Activated T-cell treated with anti-CD3 and anti-CD28 coated beads, Interleukin-2, amount 50 U/mL, for 48 hours (primary cell): ENCODE measurements at places on chromosomes 16 and 17.

GRCh38 chr17:82752371-82753200, 721 bp downstream of the TBCD start:
- DNase-seq, result no peak

- no peak for DNase-seq
These were observed at the start of gene TBX4 for GRCh38 chr17:61452301-61453290. TBX4 (plus strand) TSS chr17:61452422; CDS start chr17:61456491, 4,069 bp downstream.

DNA sequence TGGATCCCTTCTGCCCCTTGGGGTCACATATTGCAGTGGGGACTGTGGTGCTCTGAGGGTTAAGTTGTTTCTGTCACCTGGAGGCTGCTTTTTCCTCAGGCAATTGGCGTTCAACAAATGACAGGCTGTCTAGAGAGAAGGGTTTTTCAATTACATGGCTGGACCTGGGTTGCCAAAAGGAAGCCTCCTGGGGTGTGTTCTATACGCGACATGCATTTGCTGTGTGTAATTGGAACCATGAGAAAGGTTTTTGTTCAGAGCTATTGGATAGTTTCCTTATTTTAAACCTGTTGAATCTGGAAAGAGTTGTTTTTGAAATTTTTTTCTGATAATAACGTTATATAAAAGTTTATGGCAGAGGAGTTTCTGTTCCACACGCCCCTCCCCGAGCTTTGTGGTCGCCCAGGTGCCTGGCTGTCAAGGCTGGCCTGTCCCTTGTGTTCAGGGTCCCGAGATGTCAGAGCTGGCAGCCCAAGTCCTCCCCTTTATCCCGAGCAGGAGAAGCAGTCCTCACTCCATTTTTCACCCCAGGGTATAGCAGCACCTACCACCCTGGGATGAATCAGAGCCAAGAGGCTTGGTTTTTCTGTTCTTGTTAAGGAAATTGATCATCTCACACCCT, 26.1 kb upstream of the ZNF750 start:
- no peak for DNase-seq

GRCh38 chr16:27281243-27281642, 12.7 kb upstream of the NSMCE1 start:
- DNase-seq, result peak; percentile 21

GRCh38 chr17:10059684-10060211, 138.7 kb downstream of the GAS7 start:
- no peak for DNase-seq

DNA sequence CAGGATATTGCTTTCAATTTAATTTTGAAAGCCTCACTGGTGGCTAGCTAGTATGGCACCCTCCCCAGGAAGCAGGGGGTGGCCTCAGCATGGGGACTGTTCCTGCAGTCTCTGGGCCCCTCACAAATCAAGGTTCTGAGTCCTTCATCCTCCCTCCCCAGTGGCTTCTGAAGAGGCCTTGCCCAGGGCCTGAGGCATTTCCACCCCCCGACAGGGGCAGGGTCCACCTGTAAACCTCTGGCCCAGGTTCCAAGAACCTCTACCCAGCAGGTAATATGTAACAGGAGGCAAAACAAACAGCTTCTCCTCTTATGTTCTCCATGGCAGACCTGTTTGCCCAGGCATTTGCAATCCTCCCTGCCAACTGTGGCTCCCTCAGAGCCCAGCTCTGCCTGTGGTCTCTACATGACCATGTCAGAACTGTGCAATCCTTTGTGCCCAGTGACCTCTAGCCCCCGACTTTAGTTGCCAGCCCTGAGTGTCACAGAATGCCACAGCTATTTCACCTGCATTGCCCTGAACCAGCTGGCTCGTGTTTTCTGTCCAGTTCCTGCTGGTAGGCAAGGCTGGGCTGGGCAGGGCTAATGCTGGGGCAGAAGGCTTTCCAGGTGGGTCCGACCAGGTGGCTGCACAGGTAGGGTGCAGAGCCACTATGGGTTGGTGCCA, 14.3 kb downstream of the ACSF2 start:
- no peak for DNase-seq

GRCh38 chr17:31224366-31224765, 72.7 kb downstream of the OMG start:
- DNase-seq, result no peak

GRCh38 chr16:68488554-68488953, 40.2 kb upstream of the SMPD3 start:
- DNase-seq, result no peak

DNA sequence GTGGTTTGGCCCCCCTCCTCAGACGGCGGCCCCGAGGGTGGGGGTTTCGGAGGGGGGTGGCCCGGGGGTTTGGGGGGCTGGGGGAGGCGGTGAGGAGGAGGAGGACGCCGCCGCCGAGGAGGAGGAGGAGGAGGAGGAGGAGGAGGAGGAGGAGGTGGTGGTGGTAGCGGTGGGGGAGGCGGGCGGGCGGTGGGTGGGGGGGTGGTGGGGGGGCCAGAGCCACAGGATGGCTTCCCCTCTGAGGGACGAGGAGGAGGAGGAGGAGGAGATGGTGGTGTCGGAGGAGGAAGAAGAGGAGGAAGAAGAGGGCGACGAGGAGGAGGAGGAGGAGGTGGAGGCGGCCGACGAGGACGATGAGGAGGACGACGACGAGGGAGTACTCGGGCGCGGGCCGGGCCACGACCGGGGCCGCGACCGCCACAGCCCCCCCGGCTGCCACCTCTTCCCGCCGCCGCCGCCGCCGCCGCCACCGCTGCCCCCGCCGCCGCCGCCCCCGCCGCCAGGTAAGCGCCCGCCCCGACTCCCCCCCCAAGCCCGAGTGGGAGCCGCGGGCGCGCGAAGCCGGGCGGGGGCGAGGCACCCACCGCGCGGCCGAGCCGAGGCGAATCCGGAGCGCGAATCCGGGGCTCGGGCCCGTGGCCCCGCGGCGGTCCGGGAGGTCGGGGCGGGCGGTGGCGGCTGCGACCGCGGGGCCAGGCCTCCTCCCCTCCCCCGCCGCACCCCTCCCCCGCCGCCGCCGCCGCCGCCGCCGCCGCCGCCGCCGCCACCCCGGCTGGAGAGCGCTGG, 3.8 kb upstream of the CHD3 start:
- DNase-seq, result peak; percentile 53

- no peak for DNase-seq
These were observed 31.7 kb downstream of the CNGB1 start for GRCh38 chr16:57938936-57939871.

GRCh38 chr17:76805319-76805718, 62.9 kb upstream of the MGAT5B start:
- DNase-seq, result no peak

- peak; percentile 55 for DNase-seq
These were observed 13.9 kb upstream of the KRTAP17-1 start for GRCh38 chr17:41329279-41329948.

DNA sequence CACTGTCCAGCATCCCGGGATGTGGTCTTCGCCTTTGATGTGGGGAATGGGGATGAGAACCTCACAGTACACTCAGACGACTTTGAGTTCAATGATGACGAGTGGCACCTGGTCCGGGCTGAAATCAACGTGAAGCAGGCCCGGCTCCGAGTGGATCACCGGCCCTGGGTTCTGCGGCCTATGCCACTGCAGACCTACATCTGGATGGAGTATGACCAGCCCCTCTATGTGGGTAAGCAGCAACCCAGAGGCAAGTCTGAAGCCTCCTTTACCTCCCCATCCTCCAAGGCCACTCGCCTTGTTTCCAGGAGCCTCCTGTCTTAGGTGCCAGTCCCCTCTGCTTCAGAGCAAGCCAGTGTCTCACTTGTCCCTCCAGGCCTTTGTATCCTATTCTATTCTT, 10.2 kb downstream of the CNTNAP1 start:
- DNase-seq, result no peak

DNA sequence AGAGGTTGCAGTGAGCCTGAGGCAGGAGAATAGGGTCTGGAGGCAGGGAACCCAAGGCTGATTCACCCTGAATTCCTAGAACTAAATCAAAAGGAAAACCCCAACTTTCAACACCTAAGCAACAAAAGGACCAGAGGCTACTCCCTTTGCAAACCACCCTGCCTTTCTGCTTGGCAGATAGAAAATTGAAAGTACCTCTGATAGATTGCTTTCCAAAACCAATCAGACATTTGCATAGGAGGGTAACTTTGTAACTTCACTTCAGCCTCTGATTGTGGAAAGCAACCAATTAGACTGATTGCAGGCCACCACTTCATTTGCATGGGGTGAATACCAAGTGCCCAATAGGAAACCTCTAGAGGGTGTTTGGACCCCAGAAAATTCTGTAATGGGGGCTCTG, 10.9 kb upstream of the TMEM98 start:
- no peak for DNase-seq

- no peak for DNase-seq
These were observed 582.1 kb downstream of the RBFOX1 start for GRCh38 chr16:7914748-7915147.

- no peak for DNase-seq
These were observed 15.0 kb upstream of the SPACA3 start for GRCh38 chr17:32976605-32977004.

DNA sequence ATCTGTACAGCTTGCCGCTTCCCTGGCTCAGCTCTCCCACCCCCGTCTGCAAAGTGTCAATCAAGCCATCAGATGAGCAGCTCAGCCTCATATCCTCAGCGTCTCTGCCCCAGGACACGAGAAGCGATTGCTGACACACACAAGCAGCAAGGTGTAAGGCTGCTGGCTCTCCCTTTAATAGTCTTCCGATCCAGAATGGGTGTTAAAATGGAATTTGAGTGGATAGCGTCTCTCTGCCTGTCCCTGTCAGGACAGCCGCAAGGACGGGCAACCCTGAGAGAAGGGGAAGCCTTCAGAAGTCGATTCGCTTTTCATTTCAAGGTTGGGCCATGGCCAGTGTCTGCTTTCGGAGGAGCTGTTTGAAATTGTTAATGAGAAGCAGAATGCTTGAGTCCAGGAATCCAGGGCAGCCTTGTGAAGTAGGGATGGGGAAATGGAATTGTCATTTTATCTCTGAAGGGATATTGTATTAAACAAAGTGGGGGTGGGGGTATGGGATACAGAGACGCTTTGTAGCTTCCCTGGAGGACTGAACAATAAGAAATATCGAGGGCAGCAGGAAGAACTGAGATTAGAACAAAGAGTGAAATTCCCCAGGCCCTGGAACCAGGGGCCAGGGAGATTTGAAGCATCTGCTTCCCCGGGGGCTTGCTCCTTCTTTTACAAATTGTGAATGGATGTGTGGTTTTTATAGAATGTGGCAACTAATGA, 4.7 kb upstream of the PIPOX start:
- no peak for DNase-seq

- no peak for DNase-seq
These were observed 47.1 kb downstream of the IRX3 start for GRCh38 chr16:54239456-54239855.

GRCh38 chr17:15446036-15446435, 21.4 kb downstream of the CDRT4 start:
- no peak for DNase-seq

DNA sequence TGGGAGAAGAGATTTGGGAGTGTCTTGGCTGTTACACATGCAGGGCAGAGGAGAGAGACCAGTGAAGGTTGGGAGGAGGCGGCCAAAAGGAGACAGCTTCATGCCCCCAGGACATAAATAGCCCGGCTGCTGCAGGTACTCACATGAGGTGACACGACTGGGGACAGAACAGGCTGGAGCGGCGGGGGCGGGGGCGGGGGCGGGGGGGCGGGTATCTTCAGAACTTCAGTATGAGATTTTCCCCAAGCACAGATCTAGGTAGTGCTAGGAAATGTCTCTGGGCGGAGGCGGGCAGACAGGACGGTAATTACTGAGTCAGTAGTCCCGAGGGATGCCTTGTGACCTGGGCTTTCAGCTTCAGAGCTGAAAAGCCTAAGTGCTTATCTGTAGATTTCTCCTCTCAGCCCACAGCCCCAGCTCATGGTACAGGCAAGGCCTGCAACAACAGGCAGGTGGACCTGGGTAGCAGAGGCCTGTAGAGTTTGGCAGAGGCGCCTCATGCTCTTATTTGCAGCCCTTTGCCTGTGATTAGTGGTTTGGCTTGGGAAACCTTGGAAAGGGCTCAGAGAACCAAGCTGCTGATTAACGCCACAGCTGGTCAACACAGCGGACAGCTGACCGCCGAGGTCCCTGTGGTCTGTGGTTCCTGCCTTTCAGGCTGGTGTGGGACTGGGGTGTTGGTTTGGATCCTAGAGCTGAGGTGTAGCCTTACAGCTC, 24.5 kb downstream of the UNK start:
- no peak for DNase-seq

DNA sequence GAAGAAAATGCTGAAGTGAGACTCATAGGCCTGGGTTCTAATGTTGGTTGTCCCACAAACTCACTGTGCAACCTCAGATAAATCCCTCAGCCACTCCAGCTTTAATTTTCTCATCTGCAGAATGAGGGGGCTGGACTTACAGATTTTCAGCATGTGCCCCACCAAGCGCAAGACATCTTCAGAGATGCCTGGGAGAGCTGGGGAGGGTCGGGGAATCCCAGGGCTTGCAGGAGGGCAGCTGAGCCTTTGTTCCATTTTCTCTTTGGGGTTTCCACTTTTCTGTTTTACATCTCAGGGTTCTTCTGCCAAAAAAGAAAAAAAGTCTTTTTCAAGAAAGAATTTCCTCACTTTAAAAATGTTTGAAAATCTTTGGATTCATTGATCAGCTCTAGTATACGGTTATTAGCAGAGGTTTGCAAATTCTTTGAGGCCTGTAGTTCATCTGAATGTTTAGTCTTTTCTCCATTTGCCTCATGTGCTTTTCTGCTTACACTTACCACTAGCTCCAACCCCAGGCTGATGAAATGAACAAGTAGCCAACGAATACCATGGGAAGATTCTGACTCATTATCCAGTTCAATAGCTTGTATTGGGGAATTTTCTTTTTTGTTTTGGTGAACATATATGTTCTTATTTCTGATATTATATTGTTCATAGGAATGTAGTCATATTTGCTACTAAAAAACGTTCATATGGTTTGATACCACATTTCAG, 56.4 kb downstream of the CHD9 start:
- no peak for DNase-seq

- no peak for DNase-seq
These were observed 4.2 kb downstream of the SNN start for GRCh38 chr16:11672206-11673090.

DNA sequence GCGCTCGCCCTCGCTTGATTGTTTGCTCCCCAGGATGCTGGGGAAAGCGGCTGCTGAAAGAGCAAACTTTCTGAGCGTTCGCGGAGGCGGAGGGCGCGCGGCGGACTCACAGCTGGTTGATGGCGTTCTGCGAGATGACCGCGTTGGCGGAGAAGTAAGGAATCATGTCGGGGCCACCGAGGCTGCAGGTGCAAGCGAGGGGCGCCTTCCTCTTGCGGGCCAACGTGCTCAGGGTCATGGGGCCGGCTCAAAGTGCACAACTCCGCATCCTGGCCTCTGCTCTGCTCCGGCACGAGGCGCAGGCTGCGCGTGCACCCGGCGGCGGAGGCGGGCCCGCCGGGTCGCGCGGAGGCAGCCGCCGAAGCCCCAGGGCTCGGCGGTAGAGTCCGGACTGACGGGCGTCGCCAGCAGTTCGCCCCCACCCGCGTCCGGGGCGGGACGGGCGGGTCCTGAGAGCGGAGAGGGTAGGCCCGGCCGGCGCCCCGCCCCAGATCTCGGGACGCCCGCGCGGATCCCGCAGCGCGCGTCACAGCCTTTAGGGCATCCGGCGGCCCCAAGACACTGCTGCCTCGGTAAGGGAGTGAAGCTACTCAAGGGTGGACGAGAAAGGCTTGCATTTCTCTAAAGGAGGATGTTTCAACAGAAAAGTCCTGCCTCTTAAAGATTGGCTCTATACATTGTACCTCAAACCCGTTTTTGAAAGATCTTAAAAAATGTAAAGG, 138.5 kb upstream of the CORO6 start:
- peak; percentile 96 for DNase-seq
